ENCODE measurements at places on chromosomes 16 and 17.
A peak's percentile ranks its signal among the peaks of the same experiment; 100 is the strongest.

GRCh38 chr17:63626551-63627180 is 4.4 kb downstream of the MAP3K3 start:
- DNase-seq: no peak

DNA sequence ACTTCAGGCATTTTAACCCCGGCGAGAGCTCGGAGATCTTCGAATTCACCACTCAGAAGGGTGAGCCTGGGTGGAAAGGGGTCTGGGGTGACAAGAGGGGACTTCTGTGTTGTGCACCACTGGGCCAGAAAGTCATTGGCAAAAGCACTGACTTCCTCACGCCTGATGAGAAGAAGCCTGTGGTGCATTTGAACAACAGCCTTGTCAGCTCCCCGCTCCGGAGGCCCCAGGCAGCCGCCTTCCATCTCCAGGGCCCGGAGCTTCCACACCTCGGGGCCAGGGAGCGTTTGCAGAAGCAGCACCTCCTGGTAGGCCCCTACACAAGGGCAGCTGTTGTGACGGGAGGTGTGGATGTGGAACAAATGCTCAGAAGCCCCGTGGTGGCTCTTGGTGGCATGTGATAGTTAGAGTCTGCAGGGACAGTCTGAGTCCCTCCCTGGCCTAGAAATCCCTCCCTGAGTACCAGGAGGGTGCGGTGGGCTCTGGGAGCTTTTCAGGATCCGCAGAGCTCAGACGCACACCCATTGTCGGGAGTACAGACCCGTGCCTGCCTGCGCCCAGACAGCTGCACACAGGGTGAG is 9.7 kb downstream of the CACNG1 start:
- no peak for DNase-seq

DNA sequence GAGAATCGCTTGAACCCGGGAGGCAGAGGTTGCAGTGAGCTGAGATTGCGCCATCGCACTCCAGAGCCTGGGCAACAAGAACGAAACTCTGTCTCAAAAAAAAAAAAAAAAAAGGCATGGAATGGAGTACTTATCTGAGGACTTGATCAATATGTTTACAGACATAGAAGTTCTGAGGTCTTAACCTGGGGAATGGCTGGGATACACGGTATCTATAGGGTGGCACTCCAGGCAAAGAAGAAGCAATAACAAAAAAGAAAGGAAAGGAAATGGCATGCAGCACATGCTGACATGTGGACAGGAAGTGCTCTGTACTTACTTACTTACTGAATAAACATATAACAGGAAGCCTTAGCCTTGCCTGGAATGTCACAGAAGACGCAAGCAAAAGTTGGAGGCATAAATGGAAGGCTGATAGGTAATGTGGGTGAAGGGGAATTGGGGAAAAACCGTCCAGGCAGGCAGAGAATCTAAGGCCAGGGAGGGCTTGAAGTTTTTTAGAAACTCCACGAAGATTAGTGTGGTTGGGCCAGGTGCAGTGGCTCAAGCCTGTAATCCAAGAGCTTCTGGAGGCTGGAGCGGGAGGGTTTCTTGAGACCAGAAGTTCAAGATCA is 10.1 kb upstream of the SPOP start:
- DNase-seq: no peak

- peak; percentile 97 for DNase-seq
Observed at GRCh38 chr16:85436636-85437165, 176.4 kb upstream of the GSE1 start.

- no peak for DNase-seq
Observed at GRCh38 chr16:74844041-74844980, 69.7 kb upstream of the FA2H start.

- DNase-seq: peak; percentile 30
Observed at GRCh38 chr17:17580662-17581470, 10.6 kb downstream of the PEMT start.

- peak; percentile 94 for DNase-seq
Observed at GRCh38 chr17:42180922-42181850, at the start of gene KCNH4. KCNH4 (minus strand) TSS chr17:42181142; CDS start chr17:42180945, 197 bp downstream.

DNA sequence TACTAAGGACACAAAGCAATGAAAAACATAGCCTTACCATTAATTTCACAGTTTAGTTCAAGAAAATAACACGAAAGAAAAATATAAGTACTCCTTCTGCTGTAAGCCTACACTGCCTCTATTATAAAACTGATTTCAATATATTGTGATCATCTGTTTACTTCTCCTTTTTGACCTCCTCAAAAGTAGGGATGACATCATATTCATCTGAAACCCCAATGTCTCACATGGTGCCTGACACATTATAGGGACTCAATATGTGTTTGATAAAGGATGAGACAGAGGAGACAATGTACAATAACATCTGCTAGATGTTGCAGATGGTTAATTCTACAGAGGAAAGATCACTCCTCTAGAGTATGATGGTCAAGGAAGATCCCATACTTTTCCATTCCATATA is 118.4 kb upstream of the NOG start:
- DNase-seq: no peak

DNA sequence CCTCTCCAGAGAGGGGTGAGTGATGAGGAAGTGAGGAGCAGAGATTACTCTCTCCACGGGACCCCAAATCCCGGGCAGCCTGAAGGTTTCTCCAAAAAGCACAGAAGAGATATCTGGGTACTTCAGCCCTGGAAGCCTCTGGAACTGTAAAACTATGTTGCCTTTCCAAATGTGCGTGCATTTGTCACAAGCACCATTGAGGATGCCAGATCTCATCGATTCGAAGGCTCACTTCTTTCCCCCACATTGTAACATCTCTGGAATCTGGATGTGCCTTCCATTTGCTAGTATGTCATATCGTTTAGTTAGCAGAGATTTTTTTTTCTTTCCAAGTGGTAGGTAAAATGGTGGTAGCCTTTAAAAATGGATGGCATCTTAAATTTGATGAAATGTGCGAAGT is 45.8 kb downstream of the ABCC12 start:
- no peak for DNase-seq

GRCh38 chr17:77027271-77027889 is 113.4 kb upstream of the SEC14L1 start:
- no peak for DNase-seq

DNA sequence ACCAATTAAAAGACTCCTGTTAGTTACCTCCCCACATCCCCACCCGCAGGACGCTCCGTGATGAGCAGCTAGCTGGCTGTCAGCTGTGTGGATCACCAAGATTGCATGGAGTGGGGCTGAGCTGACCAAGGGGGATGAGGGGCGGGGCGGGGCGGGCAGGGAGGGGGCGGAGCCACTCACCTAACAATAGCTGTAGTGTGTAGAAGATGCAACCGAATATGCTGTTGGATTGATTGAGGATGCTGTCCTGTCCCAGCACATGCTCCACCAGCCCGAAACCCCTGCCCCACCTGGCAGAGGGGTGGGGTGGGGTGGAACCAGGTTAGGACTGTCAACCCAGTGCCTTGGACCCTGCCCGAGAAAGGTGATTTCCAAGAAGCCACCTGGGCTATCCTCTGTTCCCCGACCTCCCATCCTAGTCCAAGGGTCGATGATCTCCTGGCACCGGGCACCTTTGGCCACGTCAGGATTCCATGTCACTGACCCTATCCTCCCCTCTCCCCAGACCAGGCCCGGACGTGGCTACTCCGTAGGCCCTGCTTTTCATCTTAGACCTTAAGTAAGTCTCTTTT is 1.4 kb downstream of the VKORC1 start:
- peak; percentile 92 for DNase-seq

DNA sequence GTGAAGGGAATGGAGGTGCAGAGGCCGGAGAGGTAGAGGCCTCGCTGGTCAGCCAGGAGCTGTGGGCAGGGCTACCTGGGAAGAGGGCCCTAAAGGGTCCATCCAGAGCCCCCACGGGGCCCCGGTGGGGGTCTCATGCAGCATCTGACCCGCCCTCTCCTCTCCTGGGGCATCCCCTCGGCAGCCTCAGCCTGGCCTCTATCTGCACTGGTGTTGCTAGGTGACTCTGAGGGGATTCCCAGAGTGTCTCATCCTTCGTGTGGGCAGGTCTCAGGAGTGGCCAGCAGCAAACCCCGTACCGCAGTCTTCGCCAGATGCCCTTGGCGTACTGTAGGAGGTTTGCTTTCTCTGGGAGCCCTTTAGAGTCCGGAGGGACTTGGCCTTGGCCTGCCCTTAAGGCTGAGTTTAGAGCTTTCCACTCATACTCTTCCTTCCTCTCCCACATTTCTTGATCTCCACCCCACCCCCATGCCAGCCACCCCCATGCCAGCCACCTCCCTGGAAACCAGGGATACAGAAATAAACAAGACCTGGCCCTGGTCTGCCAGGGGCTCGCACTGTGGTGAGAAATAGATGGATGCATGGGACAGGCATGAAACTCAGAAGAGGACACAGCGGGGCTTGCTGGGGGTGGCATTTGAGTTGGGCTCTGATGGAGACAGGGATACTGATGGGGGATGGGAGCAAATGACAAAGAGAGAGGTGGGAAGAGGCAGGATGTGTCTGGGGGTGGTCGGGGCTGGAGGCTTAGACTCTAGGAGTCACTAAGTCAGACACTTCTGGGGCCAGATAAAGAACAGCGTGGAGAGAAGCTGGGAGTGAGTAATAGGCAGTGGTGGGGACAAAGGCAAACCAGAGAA is 9.9 kb downstream of the SLC5A10 start:
- DNase-seq: peak; percentile 43

DNA sequence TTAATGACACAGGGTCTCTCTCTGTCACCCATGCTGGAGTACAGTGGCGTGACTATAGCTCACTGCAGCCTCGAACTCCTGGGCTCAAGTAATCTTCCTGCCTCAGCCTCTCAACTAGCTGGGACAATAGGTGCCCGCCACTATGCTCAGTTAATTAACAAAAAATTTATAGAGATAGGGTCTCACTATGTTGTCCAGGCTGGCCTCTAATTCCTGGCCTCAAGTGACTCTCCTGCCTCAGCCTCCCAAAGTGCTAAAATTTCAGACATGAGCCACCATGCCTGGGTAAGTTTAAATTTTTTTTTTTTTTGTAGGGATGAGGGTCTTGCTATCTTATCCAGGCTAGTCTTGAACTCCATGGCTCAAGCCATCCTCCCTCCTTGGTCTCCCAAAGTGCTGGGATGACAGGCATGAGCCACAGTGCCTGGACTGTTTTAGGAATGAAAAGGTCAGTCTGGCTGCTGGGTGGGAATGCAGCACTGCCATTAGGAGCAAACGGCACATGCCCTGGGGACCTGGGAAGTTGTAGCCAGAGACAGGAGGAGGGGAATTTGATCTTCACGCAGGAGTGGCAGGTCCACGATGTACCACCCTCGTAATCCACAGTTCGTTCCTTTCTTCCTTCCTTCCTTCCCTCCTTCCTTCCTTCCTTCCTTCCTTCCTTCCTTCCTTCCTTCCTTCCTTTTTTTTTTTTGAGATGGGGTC is 106.7 kb downstream of the HAPSTR1 start:
- no peak for DNase-seq

DNA sequence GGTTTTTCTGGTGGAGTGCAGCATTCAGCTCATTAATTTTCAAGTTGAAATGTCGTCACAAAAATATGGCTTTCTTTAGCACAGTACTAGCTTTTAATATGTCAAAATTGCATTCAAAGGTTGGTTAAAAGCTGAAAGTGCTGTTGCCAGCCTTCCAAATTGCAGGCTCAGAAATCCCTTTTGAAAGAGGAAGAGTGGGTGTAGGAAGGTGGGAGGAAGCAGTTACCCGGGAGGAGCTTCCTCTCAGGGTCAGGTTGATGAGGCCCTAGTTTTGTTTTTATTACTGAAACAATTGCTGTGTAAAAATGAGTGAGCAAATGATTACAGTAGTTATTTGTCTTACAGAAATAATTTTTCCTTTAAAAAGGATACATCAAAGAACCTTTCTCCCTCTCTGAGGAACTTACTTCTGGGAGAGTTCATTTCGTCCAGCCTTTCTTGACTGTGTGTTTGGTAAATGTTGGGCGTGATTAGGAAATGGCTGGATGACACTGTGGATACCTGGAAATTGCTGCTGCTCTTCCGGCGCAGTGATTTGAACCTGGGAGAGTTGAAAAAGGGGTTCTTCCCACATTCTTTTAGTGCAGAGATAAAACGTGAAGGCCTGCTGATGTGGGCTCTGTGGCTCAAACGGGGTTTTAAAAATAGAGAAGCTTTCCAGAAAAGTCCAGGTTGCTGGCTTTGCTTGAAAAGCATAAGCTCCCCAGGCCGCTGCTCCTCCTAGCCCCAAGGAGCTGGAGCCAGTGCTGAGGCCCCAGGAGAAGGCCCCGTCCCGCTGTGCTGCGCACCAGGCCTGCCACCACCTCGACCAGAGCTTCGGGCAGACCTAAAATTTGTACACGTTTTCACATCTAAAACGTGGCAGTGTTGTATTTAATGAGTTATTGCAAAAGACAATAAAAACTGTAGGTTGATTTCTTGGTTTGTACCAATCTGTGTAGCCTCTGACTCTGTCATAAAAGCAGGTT is 41.7 kb downstream of the SEC14L1 start:
- no peak for DNase-seq

DNA sequence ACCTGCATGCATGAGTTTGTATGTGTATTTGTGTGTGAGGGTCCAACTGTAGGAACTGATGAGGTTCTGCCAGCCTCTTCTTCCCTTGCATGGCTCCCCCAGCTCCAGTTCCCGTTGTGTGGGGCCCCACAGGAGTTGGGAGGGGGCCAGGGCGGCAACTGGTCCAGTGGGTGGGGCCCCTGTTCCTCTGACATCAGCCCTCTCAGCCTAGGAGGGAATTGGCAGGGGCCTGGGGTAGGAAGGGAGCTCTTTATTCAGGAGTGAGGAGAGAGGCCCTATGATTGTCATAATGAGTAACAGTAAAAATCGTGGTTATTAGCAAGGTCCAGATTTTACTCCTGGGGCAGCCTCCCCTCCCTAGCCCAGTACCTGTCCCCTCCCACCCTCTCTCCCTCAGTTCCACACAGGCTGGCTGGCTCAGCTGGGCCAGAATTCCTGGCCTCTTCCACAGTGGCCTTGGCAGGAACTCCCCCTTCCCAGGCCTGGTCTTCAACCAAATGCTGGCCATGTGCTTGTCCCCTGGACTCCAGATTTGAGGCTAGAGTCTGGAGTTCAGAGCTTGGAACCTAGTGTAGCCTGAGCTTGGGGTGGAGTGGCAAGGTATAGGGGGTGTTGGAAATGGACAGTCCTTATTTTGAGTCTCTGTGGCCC is 18.9 kb downstream of the RARA start:
- DNase-seq: no peak

DNA sequence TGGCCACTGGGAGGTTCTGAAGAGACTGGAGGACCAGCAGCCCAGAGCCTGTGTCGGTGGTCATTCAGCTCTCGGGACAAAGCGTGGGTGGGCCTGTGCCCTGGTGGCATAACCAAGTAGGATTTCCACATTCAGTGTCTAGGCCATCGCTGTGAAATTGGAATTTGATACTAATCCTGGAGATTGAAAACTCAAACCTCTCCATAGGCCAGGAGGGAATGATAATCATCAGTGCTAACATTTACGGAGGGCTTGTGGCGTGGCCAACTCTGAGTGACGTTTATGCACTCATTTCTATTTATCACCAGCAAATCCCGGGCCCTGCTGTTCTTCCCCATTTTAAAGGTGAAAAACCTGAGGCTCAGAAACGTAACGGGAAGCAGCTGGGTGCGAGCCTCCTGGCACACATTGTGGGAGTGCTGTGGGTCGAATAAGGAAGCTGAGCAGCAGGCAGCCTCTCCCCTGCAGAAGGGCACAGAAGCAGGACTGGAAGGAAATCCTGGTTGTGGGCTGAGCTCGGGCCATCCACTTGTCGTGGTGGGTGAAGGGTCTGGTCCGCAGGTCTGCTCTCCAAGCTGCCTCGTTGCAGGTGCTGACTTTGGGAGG is 33.1 kb downstream of the RAI1 start:
- no peak for DNase-seq
